ENCODE measurements at places on chromosomes 4 and X.
A peak's percentile ranks its signal among the peaks of the same experiment; 100 is the strongest.

DNA sequence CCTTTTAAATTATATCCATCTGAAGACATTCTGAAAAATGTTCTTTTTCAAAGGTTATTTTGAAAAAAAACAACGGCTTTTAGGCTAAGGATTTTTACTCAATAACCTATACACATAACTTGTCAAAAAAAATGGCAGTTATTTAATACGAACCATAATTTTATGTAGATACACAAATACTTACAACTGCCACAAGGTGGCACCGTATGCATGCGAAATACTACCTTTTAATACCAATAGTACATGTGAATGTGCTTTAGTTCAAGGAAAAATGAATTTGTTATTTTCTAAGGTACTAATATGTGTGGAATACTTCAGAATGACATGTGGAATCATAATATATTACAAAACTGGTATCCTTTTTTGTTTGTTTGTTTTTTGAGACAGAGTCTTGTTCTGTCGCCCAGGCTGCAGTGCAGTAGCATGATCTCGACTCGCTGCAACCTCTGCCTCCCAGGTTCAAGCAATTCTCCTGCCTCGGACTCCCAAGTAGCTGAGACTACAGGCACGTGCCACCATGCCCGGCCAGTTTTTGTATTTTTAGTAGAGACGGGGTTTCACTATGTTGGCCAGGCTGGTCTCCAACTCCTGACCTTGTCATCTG is 4.6 kb upstream of the MAD2L1 start:
- peak; percentile 26 for DNase-seq

DNA sequence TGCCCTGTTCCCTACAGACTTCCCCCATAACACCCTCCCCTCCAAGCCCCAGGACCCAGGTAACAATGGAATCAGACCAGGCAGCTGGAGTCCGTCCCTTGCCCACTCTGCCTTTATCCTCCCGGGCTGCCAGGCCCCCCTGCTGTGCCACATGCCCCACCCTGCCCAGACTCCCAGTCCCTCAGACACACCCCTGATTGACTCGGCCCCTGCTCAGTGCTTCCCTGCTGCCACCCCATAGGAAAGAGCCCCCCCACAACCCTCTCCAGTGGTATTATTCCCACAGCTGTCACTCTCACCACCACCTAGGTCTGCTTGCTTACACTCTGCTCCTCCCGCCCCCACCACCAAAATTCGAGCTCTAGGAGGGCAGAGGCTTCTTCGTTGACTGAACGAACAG is 4.7 kb upstream of the NAA10 start:
- DNase-seq = no peak

DNA sequence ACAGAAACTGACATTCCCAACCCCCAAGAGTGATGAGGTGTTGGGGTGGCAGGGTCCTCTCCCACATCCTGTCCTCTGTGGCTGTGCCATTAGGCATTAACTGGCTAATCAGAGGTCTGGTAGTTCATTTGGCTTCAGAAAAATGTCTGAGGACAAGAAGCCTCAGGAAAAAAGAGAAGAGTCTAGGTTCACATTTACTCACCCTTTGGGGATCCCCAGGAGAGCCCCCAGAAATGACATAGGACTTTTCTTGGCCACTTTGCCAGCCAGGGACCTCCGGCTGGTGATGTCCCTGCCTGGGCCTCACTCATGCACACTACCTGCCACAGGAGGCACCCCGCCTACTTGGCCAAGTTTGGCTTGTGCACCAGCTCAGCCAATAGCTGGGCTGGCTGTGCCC is 173.0 kb downstream of the RBM46 start:
- DNase-seq = no peak

DNA sequence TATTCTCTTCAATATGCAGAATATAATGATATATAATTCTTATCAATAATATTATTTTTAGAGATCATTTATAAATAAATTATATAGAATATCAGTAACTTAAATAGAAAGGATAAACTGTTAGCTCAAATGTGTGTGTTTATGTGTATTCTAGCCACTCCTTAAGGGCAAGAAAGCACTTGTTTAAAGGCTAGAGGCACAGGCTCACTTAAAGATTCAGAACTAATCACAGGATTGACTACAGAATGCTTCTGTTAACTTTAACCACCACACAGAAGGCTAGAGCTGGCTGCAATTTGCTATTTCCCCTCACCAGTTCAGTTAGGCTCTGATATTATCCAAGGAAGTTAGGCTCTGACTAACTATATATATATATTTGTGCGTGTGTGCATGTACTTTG is 69.6 kb downstream of the TBCK start:
- DNase-seq = no peak

- DNase-seq = no peak
Observed at GRCh38 chrX:4764888-4765287, 1051.4 kb upstream of the PRKX start.

- DNase-seq = no peak
Observed at GRCh38 chrX:18799911-18800310, 92.5 kb downstream of the PPEF1 start.

DNA sequence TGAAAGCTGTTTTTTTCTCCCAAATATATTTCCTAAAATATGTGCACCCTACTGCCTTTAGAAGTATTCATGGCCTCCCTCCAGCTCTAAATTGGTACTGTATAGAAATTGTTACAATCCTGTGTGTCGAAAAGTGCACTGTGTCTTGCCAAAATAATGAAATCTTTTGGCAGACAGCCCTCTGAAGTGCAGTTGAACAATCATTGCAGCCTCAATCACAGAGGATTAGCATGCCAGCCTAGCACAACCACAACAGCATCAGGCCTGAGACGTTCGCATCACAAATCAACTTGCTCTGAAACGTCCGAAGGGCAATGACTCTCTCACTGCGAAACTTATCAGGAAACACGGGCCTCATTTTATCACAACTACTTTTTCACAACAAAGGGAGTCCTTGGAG is 99.0 kb downstream of the ANOS1 start:
- DNase-seq = no peak
